Effector CD4-positive, alpha-beta T cell (primary cell): ENCODE measurements at places on chromosomes 2 and 18.

- peak; percentile 23 for DNase-seq
Observed at GRCh38 chr2:96267159-96267971, 1.3 kb downstream of the CIAO1 start.

DNA sequence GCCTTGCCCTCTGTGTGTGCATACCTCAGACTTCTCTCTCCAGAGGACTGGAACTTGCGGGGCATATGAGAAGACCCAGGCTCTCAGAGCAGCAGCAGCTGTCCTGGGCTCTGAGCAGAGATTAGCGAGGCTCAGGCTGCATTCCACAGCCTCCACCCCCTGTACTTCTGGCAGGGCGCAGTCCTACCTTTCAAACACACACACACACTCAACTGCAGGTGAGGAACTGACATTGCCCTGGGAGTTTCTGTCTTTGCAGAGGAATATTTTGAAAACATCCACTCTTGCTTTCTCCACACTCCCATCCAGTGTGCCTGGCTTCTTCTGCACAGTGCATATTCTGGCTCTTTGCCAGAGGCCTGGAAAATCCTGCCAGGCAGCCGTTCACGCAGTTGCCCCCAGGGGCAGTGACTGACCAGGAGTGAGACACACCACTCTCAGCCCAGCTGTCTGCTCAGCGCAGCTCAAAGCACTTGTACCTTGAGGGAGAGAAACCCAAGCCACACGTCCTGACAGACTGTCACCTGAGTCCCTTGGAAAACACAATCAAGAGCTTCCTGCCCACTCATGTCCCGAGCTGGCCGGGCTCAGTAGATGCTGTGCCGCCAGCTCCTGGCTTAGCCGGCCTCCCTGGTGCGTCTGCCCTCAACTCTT lies 460.8 kb downstream of the RNF144A start:
- DNase-seq, result no peak

GRCh38 chr2:217060516-217060915 lies 200.7 kb upstream of the TNP1 start:
- no peak for DNase-seq

GRCh38 chr2:16413285-16413684 lies 252.3 kb downstream of the CYRIA start:
- DNase-seq, result no peak

DNA sequence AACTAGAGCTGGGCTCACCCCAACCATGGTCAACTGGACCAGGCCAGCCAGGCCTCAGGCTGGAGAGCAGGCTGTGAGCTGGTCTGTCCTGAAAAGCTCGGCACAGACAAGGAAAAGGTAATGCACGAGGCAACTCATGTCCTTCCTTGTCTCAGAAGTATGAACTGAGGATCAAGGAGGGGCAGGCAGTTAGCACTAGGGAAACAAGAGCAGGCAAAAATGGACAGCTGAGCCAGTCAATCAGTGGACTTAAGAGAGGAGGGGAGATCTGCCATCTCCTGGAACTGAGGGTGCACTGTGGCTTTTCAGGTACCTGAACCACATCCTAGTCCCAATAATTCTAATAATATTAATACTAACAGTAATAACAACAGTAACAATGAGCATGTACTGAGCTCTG lies 20.6 kb upstream of the WIPF1 start:
- no peak for DNase-seq

- DNase-seq, result no peak
Observed at GRCh38 chr2:67246791-67247190, 150.3 kb upstream of the ETAA1 start.

GRCh38 chr2:17470855-17471641 lies 47.2 kb downstream of the RAD51AP2 start:
- no peak for DNase-seq

- no peak for DNase-seq
Observed at GRCh38 chr2:236857781-236858180, 227.9 kb upstream of the COPS8 start.

DNA sequence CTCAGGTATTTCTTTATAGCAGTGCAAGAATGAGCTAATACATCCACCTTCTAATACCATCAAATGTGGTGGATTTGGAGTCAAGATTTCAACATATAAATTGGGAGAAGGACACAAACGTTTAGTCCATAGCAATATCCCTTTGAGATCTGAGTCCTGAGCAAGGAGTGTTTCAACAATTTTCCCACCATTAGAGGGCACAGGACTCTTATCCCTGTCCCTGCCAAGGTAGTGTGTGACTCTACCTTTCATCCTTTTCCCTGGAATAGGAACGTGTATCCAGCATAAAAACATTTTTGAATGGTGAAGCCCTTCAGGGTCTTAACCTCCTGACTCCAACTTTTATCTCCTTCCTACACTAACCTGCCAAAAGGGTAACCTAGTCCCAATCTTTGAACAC lies 181.3 kb upstream of the SRD5A2 start:
- DNase-seq, result no peak

GRCh38 chr2:42622943-42623676 lies 54.7 kb downstream of the MTA3 start:
- DNase-seq, result no peak

DNA sequence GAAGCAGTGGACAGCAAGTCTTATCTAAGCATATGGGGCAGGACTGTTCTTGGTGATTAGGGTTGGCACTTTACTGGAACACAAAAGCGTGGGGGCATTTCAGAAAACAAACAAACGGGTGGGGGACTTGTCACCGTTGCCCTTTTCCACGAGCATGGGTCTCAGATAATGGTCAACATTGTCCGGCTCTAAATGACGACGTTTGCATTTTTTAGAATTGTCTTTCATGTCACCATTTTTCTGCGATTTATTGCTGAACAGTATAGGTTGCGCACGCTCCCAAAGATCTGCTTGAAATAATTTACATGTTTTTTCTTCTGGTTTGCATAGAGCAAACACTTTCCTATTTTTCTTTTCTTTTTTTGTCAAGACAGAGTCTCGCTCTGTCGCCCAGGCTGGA lies 46.6 kb upstream of the TBC1D8 start:
- no peak for DNase-seq

- DNase-seq, result no peak
Observed at GRCh38 chr2:96326564-96326963, 1.4 kb downstream of the ITPRIPL1 start.

- DNase-seq, result no peak
Observed at GRCh38 chr2:241009601-241010530, 11.4 kb downstream of the SNED1 start.

DNA sequence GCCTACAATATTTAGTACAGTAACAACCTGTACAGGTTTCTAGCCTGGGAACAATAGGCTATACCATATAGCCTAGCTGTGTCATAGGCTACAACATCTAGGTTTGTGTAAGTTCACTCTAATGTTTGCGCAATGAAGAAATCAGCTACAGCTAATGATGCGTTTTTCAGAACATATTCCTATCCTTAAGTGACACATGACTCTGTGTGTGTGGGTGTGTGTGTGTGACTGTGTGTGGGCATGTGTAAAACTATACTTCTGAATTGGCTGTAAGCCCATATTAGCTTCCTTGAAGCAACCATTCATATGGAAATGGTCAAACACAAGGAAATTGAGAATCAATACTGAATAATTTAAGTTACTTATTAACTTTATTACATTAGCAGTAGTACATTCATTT lies 120.8 kb upstream of the SULT1C3 start:
- no peak for DNase-seq

GRCh38 chr18:6636091-6636490 lies 93.4 kb upstream of the ARHGAP28 start:
- DNase-seq, result no peak

GRCh38 chr2:46827274-46828134 lies 88.1 kb downstream of the MCFD2 start:
- no peak for DNase-seq

DNA sequence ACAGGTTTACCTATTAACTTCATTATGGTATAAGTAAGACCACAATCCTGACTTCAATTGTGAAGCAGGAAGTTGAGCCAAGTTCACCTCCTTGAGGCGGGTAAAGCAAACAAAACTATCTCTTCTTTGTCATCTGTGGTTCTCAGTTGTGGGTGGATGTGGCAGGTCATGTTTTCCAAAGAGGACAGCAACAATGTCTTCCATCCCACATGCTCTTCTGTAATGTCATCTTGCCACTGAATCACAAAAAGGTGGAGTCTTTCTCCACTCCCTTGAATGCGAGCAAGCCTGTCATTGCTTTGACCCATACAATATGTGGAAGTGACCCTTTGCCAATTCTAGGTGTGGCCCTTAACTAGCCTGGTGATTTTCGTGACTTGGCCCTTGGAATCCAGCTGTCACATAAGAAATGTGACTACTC lies 98.7 kb downstream of the GRB14 start:
- DNase-seq, result no peak

DNA sequence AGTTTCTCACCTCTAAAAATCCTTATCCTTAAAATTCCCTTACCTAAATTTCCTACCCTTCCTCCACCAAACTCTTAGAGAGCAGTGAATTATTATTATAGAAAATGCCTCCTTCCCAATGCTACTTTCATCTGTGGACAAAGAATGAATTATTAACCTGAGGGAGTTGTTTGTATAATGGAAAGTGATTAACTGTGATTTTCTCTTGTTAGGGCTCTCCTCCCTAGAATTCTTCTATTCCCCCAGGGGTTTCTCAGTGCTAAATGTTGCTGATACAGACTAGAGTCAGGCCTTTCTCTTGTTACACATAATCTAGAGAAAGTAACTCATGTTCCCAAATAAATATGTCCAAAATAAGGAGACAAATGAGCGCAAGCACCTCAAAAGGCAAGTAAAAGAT lies 23.3 kb downstream of the EPB41L5 start:
- DNase-seq, result no peak

- DNase-seq, result no peak
Observed at GRCh38 chr2:79940364-79940763, 364.2 kb downstream of the LRRTM1 start.

- no peak for DNase-seq
Observed at GRCh38 chr2:200845669-200846325, 18.7 kb downstream of the CLK1 start.

DNA sequence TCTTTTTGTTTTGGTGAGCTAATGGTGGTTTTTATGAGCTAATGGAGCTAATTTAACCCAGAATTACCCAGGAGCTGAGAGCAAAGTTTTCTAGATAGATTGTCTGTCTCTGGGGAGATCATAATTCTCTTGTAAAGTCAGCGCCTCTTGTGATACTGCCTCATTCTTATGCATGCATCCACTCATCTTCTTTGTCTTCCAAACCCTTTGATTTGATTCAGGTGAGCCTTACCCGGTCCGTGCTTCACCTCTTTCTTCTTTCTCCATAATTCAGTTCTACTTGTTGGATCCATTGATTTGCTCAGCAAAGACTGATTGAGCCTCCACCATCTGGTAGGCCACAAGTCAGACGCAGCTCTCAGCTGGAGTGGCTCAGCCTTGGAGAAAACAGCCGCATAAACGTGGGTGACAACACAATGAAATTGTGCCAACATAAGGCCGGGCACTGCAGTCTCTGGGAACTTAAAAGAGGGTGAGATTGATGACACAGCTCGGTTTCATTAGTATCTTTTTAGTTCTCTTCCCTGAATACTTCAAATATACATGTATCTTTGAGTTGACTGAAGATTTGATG lies 158.5 kb upstream of the SH3BP4 start:
- DNase-seq, result no peak

DNA sequence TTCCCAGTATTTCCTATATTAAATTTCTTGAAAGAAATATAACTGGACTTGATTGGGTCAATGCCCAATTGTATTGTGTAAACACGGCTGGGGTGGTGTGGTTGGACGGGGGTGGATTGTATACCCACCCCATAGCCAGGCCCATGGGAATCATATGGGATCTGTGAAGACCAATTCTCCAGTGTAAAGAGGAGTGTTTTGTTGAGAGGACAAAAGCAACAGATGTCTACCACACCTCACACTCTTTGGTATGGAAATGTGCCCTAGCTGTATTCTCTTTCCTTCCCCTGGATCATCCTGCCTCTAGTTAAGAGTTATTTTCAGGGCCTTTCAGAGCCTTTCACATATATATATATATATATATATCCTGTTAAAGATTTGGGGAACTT lies 57.5 kb upstream of the TGIF1 start:
- DNase-seq, result no peak

GRCh38 chr18:55908901-55909366 lies 320.9 kb upstream of the TCF4 start:
- DNase-seq, result no peak

DNA sequence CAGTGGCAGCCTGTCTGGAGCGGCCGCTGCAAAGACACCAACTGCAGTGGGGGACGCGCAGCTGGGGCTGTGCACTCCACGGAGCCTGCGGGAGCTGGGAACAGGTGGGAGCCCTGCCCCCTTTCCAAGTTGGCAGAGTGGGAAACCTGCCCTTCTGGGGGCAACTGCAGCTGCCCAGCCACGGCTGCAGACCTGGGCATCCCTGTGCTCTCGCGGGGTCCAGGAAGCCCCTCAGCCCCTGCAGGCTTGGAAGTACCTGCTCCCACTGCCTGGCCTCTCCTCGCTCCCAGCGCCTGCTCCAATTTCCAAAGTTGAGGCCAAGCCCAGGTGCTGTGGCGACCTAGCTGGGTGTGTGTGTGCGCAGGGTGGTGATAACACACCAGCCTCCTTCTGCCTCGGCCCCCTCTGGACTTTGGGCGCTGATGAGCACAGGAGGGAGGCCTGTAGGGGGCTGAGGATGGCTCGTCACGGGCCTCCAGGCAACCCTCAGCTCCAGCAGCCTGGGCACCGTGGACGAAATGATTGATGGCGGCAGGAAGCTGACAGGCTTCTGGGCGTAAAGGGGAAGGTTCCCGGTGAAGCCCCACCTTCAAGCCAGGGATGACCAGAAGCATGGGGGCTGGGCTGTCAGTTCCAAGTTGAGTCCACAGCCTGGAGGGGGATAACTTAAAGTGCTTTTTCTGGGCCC lies 76.9 kb downstream of the PTPN4 start:
- DNase-seq, result no peak

DNA sequence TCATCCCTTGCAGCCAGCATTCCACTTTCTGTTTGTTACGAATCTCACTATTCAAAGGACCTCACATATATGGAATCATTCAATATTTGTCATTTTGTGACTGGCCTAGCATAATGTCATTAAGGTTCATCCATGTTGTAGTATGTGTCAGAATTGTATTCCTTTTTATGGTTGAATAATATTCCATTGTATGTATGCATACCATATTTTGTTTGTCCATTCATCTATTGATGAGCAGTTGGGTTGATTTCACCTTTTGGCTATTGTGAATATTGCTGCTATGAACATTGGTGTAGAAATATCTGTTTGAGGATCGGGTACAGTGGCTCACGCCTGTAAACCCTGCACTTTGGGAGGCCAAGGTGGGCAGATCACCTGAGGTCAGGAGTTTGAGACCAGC lies 35.0 kb downstream of the PSMD14 start:
- no peak for DNase-seq

DNA sequence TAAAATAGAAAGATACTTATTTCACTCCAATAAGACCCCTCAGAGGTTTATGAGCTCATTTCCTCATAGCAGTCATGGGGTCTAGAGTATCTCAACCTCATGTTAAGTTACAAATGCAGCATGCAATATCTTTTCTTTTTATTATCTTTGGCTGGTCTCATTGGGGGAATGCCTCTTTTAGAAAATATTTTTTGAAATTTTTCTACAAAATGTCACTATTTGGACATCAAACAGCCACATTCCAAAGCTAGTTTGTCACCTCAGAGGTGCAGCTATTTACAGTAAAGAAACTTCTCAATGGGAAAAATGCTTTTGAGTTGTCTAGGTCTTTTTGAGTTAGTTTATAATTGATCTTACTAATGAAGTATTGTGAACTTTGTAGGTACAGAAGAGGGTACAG lies 370.7 kb upstream of the LRATD1 start:
- DNase-seq, result no peak
